ENCODE measurements at places on chromosomes 2 and 18.

DNA sequence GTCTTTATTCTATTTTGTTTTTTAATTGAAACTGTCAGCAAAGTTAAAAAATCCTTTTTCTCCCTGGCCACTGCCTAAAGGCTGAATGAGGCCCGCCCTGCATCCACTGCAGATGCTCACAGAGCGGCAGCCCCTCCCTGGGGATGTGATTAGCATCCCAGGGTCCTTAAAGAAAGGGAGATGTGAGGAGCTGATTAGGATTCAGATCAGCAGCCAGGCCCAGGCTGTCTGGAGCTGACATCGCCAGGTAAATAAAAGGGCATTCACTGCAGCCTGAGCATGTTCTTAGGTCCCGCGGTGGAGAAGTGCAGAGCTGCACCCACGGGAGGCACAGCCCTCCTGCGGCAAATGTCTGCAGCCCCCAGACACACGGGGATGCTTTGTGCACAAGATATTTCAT is 83.8 kb downstream of the LONRF2 start:
- no peak for DNase-seq

- DNase-seq = no peak
These were observed 7.2 kb downstream of the ARHGAP25 start for GRCh38 chr2:68741805-68742306.

GRCh38 chr18:37426586-37426985 is 139.0 kb downstream of the CELF4 start:
- DNase-seq = no peak

DNA sequence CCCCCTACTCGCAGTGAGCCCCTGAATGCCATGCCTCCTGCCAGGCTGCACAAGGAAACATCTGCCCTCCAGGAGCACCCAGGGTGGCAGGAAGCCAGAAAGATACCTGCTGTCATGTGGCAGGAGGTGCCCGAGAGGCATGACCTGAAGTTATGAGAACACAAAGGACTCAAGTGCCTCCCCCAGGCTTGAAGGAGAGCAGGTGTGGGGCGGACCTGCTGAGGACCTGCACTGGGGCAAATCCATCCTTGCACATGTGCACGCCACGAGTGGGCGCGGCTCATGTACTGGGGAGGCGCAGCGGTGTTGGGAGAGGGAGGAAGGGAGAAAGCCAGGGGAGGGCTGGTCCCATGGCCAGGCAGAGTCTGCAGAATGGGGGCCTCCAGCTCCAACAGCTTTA is 26.9 kb downstream of the SDC1 start:
- no peak for DNase-seq

- no peak for DNase-seq
These were observed 77.6 kb downstream of the ASB1 start for GRCh38 chr2:238504181-238504931.

GRCh38 chr2:28558918-28559317 is 63.1 kb downstream of the PLB1 start:
- no peak for DNase-seq

- DNase-seq = no peak
These were observed 45.0 kb upstream of the RMND5A start for GRCh38 chr2:86675104-86675503.

GRCh38 chr2:31003749-31004148 is 134.5 kb downstream of the GALNT14 start:
- DNase-seq = no peak

DNA sequence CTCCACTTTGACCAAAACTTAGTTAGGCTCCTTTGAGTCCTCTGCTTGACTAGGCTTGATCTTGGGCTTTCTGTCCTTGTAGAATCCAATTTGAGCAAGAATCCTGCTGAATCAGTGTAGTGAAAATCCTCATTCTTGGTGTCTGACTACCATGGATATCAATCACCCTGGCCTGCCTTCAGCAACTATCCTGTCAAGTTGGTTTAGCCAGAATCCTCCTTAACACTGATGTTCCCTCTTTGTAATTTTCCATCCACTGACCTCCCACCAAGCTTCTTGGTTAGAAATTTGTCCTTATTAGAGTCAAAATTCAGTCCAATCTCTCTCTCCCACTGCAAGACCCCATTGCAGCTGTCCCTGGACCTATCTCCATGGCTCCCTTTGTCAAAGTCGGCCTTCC is 494 bp upstream of the RBM45 start:
- DNase-seq = no peak

GRCh38 chr18:76359909-76360308 is 135.1 kb downstream of the ZNF516 start:
- no peak for DNase-seq

DNA sequence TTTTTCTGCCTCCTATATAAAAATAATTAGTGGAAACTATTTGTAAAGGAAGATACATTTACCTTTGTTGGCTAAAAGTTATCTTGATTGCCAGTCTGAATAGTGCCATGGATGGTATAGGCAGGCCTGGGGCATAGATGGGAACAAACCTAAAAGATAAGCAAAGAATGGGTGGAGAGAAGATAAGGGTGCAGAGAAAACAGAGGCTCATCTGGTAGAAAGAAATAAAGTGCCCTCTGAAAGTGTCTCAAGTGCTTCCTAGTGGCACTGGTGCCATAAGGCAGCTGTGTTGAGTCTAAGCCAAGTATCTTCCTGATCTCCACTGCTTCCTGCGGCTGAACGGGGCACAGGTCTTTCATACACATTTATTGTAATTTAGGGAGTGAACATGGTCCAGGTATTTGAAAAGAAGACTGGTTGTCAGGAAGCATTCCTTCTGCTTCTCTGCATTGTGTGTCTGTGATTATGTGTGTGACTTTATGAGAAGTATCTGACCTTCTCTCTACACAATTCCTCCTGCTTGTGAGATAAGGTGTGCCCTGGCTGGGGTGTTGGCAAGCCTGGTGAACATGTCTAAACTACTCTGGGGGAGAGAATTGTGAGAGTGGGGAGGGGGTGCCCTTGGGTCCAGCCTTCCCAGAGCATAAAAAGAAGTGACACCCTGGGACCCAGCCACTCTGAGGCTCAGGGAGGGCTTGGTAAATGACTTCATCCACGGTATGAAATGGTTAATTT is 280.5 kb downstream of the CAMKMT start:
- DNase-seq = no peak

DNA sequence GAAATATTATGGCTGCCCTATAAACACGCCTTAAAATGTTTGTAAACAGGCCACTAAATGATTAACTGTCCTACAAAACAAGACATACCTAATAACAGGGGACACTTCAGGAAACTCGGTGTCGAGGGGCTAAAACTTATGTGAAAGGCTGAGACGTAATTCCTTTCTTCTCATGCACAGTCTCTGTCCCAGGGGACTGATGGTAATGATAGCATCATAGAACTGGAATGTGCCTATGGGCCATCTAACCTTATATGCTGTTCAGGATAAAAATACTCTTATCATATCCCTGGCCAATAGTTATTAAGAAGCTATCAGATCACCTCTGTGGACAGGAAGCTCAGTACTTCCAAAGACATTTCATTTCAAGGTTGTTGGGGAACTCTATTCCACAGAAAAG is 252.6 kb upstream of the RASGRP3 start:
- no peak for DNase-seq

DNA sequence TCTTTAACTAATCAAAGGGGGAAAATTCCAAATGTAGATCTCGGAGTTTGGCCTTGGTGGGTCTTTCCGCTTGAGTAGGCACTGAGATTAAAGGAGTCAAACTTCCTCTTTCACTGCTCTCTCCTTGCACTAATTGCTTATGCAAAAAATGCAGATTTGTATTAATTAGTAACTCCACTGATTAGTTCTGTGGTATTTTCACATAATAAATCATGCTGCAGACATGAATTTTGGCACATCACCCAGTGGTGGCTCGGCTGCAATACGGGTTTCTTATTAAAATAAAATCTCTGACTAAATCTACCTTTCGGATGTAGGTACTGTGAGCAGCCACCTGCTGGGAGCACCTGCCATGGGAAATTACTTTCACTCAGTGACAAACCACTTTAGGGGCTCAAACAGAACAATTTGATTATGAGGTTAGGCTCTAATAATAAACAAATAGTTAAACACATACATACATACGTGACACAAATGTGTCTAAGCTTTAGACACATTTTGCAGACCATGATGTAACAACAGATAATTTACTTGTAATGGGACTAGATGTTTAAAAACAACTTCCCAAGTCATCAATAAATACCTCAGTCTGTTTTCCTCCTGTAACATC is 6.4 kb upstream of the NEUROD1 start:
- no peak for DNase-seq

DNA sequence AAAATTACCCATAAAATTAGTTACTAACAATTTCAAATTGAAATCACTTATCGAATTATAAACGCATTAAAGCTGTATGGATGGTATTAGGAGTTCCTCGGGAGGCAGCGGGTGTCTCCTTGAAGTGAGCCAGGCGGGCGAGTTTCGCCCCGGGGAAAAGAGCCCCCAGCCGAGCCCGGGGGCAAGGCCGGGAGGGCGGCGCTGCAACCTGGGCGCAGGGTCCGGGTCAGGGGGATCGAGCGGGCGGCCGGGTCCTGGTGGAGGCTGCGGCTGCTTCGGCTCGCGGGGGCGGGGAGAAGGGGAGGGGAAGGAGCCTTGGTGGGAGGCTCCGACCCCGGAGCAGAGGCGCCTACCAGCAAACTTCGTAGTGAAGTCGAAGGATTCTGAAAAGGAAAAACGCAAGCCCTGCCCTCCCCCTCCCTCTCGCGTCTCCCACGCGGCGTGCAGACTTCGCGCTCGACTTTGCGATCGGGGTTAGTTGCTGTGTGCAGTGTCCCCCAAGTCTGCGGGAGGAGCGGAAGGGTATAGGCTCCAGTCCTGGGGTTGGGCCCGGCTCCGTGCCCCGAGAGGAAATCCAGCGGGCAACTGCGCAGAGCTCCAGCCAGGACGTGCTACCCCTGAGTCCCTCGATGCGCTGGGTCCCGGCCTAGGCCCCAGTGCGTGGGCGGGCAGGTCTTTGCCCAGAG is 140.8 kb downstream of the MEIS1 start:
- DNase-seq = no peak

GRCh38 chr2:191675807-191676721 is 1.9 kb upstream of the NABP1 start:
- DNase-seq = no peak

DNA sequence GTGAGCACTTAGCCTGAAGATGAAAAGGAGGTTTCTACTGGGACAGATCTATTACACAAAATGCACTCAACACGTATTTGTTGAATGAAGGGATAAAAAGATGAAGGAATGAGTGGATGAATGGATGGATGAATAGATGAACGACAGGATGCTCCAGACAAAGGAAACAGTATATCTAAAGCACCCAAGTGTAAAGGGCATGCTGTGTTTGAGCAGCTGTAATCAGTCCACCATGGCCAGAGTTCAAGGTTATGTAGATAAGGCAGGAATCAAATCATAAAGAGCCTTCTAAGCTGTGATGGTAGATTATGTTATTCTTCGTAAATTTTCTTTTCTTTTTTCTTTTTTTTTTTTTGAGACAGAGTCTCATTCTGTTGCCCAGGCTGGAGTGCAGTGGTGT is 213.8 kb upstream of the FBXO11 start:
- DNase-seq = no peak

GRCh38 chr2:162838136-162838497 is 450 bp downstream of the KCNH7 start:
- DNase-seq = no peak

DNA sequence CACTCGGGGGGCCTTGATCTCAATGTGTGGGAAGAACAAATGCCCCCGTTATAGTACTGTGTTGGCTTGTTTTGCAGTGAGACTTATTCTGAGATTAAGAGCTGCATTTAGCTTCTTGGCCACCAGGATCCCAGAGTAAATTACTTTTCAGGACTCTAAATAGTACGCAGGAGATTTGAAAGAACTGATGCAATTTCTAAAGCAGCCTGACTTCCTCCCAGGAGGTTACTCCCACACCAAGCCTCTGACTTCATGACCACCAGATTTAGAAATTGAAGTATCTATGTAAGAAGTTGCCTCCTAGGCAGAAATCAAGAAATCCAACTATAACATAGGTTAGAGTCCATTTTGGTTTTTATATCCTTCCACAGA is 67.0 kb downstream of the FEZ2 start:
- no peak for DNase-seq

GRCh38 chr2:219571311-219572236 is at the start of gene OBSL1:
TSS of gene OBSL1 (minus strand) at chr2:219571539. CDS start at chr2:219571232, 307 bp downstream.
- peak; percentile 90 for DNase-seq

DNA sequence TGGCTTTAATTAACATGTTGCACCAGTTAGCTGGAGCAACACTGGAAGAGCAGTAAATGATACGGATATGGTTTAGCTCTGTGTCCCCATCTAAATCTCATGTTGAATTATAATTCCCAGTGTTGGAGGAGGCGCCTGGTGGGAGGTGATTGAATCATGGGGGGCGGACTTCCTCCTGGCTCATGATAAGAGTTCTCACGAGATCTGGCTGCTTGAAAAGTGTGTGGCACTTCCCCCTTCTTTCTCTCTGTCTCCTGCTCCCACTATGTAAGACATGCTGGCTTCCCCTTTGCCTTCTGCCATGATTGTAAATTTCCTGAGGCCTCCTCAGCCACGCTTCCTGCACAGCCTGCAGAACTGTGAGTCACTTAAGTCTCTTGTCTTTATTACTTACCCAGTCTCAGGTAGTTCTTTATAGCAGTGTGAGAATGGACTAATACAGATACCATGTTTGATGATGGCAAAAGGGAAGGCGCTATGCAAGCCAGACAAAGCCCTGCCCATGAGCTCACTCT is 963.6 kb downstream of the SOCS6 start:
- no peak for DNase-seq

DNA sequence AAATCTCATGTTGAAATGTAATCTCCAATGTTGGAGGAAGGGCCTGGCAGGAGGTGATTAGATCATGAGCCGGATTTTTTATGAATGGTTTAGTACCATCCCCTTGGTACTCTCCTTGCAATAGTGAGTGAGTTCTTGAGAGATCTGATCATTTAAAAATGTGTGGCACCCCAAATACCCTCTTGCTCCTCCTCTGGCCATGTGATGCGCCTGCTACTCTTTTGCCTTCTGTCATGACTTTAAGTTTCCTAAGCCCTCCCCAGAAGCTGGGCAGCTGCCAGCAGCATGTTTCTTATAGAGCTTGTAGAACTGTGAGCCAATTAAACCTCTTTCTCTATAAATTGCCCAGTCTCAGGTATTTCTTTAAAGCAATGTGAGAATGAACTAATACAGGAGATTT is 72.6 kb upstream of the FIGN start:
- DNase-seq = no peak

DNA sequence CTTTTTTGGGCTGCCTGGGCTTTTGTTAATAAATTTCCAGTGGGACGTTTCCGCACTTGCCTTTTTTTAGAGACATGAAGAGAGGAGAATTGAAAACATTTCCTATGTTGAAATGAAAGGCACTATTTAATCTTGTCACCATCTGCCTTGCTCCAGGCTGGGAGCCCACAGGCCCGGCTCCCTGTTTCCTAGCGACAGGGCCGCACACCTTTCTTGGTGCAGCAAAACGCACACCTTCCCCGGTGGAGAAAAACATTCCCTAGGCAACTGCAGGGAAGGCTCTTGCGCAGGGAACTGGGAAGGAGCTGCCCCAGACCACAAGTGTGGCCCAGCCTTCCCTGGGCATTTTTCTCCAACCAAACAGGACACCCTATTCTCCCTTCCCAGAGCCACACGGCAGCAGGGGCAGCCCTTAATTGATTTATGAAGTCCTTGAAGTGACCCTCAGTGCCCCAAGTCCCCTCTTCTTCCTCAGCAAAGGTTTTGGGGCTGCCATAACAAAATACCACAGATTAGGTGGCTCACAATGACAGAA is 132.9 kb upstream of the MSH6 start:
- no peak for DNase-seq

Data from SHP77 treated with DMSO at 0.1 percent for 48 hours (cell line).